Fibroblast of skin of scalp (primary cell): ENCODE measurements at places on chromosomes 12 and 14.
A peak's percentile ranks its signal among the peaks of the same experiment; 100 is the strongest.

DNA sequence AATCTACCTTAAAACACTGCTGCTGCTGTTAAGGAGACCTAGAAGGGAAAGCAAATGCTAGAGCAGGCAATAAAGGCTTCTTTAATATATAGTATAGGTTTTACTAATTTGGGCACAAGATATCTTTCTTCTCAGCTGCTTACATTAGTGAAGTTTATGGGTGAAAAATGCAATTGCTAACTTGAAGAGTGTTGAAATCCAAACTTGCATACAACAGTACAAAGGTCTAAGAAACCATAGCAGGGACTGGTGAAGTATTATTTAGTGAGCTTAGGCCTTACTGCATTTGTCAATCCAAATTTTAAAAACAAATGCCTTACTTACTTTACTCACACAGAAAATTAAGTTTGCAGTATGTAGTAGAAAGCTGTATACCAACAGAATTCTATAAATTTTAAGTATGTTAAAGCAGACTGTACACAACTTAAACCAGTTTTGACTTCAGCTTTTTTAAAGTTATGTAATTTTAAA, 1.4 kb upstream of the AP4S1 start:
- DNase-seq: no peak

DNA sequence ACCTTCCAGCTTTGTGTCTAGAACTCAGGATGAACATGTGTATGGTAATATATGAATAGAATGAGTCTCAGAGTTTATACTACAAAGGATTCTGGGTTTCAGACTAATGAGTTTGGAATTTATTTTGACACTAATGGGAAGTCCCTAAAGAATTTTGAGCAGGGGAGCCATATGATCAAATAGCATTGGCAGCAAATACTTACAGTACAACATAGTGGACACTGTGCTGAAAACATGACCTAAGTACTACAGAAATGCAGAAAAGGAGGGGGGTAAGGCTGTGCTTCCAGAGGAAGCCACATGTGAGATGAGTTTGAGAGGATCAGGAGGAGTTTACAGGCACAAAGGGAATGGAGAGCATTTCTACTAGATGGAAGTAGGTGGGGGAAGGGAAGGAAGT, 225.8 kb downstream of the C12orf42 start:
- DNase-seq: peak; percentile 1

- no peak for DNase-seq
Observed at GRCh38 chr14:23071921-23072539, 14.7 kb upstream of the CDH24 start.

GRCh38 chr12:90854136-90854689, 100.8 kb downstream of the CCER1 start:
- peak; percentile 61 for DNase-seq

GRCh38 chr12:93577222-93577621, 4.7 kb downstream of the SOCS2 start:
- no peak for DNase-seq

DNA sequence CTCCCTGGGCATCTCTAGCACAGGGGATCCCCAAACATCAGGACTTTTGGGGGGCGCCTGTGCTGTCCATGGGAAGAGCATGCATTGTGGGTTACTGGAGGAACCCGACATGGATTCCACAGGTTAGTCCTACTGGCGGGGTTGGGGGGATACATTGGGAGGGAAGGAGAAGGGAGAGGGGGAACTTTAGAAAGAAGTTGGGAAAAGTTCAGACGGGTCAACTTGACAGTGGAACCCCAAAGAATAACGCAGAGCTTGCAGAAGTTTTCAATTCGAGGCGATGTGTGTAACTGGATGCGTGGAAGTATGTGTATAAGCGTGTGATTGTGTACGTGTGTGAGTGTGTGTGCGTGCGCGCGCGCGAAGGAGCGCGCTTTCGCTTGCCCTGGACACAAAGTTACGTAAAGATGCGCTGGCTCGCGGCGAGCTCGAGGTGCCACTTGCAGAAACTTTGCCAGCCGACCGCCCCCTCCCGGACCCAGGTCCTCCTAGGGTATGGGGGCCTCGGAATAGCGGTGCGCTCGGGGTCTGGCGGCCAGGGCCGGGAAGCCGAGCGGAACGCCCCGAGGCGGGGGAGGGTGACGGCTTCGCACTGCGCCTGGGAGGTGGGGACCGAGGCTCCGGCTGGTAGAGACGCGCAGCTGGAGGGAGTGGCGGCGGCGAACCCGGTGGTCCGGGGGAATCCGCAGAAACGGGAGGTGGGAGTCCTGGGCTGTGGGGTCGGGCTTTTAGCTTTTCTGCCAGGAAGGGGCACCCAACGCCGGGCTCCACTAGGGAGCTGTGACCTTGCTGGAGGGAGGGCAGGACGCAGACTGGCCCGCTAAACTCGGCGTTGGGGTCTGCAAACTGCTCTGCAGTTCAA, 669 bp downstream of the RFX4 start:
- no peak for DNase-seq

- DNase-seq: no peak
Observed at GRCh38 chr14:104875412-104875751, 10.3 kb downstream of the CEP170B start.

DNA sequence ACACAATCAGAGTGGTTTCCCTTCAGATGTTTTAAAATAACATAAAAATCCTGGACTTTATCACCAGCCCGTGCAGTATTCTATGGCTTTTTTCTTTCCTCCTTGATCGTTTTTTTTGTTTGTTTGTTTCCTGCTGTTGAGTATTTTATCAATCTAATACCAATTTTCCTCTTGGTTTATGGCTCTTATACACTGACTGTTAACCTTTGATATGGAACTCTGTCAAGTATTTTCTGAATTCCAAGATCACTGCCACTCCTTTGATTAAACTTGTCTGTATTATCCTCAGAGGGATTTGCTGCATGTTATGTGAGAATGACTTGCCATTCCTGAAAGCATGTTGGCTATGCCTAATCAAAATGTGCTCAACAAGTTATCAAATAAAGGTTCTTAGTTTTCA, 88.4 kb downstream of the PELI2 start:
- DNase-seq: no peak

- DNase-seq: no peak
Observed at GRCh38 chr12:12859690-12860089, 31.7 kb upstream of the GPRC5A start.

GRCh38 chr14:64723691-64724577, 19.7 kb downstream of the PLEKHG3 start:
- DNase-seq: no peak

DNA sequence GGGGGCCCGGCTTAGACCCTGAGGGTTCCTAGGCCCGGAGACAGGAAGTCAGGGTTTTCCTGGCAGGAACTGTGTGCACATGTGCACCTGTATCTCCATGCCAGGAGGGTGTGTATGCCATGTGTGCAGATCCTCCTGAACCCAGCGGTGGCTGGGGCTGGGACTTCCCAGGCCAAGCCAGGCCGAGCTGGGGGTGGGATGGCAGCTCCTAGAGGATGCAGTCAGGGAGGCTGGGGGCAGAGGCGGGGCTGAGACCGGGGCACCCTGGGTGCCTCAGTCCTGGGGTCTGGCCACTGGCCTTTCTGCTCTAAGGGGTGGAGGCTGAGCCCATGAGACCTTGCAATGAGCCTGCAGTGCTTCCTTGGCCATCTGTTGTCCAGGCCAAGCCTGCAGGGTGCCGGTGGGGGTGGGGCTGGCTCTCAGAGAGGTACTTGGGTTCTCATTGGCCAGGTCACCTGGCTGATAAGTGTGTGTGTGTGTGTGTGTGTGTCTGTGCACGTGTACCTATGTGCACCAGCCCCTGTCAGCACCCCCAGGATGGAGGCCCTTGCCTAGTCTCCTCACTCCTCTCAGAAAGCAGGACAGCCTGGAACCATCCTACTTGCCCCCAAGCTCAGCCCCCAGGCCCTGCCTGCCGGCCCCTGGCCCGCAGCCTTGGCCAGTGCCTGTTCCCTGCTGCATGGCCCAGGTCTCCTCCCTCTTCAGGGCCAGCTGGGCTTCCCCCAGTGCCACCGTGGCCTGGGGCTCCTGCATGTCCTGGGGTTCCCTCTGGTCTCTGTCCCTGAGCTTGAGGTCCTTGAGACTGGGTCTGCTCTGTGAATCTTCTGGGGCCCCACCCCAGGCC, 10.6 kb upstream of the TNFAIP2 start:
- no peak for DNase-seq

GRCh38 chr12:42987216-42987650, 397.7 kb upstream of the PRICKLE1 start:
- DNase-seq: no peak

DNA sequence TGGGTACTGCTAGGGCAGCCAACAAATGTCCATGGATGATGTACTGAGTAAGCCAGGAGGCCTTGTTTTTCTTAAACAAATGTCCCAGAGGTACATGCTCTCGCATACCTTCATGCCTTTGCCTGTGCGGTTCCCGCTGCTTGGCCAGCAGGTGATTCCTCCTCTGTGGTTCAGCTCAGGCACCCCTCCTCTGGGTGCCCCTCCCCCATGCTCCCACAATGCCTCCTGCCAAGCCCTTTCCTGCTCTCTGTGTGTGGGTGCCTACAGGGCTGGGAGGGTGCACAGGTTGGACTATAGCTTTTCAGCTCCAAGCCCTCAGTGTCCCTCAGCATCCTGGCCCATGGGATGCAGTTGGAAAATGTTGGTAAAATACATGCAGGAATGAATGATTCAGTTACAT, 23.5 kb downstream of the ASB2 start:
- DNase-seq: no peak

DNA sequence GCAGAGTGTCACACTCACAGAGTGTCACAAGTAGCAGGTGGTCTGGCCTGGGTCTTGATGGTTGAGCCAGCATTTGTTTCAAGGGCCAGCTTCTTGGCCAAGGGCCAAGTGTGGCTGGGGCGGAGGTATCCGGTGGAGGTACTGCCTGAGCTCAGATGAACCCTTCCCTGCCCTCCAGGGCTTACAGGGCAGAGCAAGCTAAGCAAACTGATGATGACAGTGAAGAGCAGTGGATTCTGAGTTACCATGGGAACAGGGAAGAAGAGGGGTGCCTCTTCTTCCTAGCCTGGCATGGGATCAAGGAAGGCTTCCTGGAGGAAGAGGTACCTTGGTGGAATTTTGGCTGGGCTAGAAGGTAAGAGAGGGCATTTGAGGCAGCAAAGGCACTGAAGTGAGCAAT, 35.7 kb downstream of the MVK start:
- no peak for DNase-seq

- no peak for DNase-seq
Observed at GRCh38 chr12:99372257-99372920, 275.2 kb upstream of the GARIN6 start.

GRCh38 chr12:132071830-132072384, 72.2 kb downstream of the DDX51 start:
- DNase-seq: no peak

- DNase-seq: no peak
Observed at GRCh38 chr12:128978067-128978466, 124.8 kb downstream of the GLT1D1 start.

- no peak for DNase-seq
Observed at GRCh38 chr14:99737451-99737951, 53.4 kb downstream of the CYP46A1 start.

- DNase-seq: peak; percentile 70
Observed at GRCh38 chr14:61505815-61506809, 184.7 kb downstream of the PRKCH start.

DNA sequence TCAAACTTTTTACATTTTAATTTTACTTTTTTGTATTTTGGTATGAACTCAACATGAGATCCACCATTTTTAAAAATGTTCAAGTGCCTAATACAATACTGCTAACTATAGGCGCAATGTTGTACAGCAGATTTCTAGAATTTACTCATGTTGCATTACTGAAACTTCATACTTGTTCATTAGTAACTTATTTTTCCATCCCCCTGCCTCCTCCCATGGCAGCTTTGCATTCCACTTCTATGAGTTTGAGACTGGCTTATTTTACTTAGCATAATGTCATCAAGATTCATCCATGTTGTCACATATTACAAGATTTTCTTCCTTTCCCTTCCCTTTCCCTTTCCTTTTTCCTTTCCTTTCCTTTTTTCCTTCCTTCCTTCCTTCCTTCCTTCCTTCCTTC, 825.9 kb downstream of the SLC16A7 start:
- peak; percentile 71 for DNase-seq

DNA sequence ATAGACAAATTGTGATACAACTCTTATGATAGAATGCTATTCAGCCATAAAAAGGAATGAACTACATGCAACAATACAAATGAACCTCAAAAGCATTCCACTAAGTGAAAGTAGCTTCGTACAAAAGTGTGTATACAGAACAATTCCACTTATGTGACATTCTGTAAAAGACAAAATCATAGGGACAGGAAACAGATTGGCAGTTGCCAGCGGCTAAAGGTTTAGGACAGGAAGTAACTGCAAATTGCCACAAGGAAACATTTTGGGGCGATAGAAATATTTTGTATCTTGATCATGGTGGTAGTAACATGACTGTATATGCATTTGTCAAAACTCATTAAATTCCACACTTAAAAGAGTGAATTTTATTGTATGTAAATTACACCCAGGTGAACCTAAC, 113.4 kb downstream of the CAPZA3 start:
- DNase-seq: no peak

- peak; percentile 3 for DNase-seq
Observed at GRCh38 chr12:108907839-108908351, 28.0 kb downstream of the DAO start.

GRCh38 chr14:52131640-52132320, 62.9 kb upstream of the NID2 start:
- peak; percentile 95 for DNase-seq

- DNase-seq: no peak
Observed at GRCh38 chr14:99966912-99967311, 98.3 kb upstream of the EVL start.
